ENCODE measurements at places on chromosomes 11 and 22.
A peak's percentile ranks its signal among the peaks of the same experiment; 100 is the strongest.

GRCh38 chr11:118791111-118791960 is at the start of gene DDX6:
TSS of gene DDX6 (minus strand) at chr11:118791164. CDS start at chr11:118786251, 4,913 bp downstream.
- peak; percentile 86 for DNase-seq

DNA sequence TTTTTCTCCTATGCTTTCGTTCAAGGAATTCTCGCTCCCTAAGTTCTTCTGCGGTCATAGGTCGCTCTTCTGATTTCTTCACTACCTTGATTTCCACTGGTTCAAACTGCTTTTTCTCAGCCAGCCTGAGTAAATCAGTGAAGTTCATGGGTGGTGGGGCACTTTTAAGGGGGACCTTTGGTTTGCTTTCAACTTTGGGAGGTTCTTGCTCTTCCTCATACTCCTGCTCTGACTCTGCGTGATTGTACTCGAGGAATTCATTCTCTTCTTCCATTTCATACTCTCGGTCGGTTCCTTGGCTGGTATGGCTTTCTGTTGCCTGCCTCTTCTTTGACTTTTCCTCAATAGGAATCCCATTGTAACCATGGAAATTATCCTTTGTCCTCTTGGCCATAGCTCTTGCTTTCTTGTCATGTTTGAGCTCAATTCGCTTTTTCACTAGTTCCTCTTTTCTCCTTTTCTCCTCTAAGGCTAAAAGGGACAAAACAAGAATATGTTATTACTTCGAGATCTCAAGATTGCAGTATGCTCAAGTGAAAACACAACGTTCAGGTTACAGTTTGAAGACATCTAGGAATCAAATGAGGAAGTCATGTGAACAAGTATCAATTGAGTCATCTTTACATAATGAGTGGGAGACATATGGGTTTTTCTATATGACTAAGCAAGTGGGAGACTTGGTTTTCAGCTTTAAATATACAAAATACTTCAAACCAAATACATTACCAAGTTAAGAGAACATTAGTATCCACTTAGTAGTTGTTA is 16.2 kb downstream of the MISFA start:
- DNase-seq: no peak

DNA sequence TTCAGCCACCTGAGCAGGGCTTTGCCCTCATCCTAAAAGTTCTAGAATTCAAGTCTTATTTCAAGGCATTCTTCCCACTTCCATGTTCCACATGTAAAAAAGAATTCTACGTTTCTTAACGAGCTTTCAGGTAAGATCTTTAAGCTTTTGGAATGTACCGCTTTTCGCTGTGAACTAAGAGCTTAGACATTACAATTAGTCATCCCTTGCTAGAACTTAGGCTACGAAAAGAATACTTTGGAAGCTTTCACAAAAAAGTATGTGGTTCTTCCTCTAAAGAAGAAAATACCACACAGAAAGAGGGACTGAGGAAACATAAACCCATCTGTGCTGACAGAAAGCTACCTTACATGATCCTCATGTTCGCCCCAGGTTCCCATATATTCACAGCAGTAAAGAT is 1.9 kb downstream of the NUMA1 start:
- no peak for DNase-seq

- DNase-seq: no peak
Observed at GRCh38 chr11:86072211-86072610, 3.3 kb upstream of the PICALM start.

DNA sequence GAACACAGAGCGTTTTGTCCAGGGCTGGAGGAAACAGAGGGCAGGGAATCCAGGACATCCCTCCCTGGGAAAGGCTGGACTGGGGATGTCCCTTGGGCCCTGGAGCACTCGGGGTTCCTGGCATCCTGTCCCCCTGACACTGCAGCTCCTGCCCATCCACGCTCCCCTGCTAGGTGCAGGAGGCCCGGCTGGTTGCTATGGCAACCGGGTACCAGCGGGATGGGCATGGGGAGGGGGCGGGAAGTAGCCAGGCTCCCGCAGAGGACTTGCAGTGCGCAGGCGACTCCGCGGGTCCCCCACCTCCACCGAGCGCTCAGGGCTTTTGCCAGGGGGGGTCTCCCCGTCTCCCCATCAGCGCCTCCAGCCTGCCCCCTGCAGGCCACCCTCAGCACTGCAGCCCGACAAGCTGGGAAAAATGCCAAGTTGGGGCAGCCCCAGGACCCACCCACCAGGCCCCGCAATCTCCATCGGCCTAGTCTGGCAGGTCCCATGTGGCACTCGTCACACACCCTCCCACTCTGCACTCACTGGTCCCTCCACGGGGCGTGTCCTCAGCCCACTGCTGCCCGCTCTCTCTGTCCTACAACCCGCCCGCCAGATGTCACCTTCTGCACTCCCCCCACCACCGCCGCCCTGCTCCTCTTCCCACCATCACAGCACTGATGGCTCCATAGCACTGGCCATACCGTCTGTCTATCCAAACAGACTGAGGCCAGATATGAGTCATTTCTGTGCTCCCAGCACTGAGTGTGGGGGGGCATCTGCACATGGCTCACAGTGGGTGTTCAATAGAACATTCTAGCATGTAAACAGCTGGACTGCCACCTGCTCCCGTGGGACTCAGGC is 31.5 kb downstream of the KIAA0930 start:
- DNase-seq: no peak

- no peak for DNase-seq
Observed at GRCh38 chr11:1479006-1479677, 7.4 kb downstream of the MOB2 start.

DNA sequence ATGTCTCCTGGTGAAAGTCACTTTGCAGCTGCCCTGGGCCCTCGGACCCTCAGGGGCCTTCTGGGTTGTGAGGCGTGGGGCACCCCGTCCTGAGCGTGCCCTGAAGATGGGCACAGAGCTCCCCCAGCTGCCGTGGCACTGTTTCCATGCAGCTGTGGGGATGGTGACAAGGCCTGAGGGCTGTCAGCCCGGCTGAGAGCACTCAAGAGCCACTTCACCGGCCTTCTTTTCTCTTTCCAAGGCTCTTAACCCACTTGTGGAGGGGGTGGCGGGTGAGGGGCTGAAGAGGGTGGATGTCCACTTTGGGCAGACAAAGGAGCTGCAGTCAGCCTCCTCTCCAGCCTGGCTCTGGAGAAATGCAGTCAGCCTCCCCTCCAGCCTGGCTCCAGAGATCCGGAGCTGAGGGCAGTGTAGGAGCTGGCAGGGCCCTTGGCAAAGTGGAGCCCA is 239.5 kb downstream of the ST3GAL4 start:
- no peak for DNase-seq

DNA sequence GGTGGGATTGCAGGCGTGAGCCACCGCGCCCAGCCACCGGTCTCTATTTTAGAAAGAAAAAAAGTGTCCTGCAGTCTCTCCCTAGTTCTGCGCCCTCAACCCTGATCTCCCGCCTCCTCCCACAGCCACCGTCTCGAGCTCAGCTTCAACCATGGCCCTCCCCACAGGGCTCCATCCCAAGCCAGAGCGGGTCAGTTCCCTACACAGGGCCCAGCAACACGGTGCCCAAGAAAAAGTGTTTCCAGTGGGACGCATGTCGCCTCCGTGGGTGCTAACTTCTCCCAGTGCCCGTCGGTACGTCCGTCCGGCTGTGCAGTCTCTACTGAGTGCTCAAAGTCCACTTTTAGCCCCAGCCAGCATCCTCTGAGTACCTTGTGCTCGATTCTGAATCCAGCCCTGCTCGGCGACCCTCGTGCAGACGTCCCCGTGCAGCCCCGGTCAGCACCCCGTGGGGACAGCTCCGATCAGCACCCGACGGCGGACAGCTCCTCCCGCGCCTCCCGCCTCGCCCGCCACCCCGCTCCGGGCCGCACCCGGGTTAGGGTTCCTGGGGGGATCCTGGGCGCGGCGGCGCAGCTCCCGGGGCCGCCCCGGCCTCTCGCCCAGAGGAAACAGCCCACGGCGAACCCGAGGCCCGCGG is 657 bp upstream of the MAPK8IP2 start:
- no peak for DNase-seq

DNA sequence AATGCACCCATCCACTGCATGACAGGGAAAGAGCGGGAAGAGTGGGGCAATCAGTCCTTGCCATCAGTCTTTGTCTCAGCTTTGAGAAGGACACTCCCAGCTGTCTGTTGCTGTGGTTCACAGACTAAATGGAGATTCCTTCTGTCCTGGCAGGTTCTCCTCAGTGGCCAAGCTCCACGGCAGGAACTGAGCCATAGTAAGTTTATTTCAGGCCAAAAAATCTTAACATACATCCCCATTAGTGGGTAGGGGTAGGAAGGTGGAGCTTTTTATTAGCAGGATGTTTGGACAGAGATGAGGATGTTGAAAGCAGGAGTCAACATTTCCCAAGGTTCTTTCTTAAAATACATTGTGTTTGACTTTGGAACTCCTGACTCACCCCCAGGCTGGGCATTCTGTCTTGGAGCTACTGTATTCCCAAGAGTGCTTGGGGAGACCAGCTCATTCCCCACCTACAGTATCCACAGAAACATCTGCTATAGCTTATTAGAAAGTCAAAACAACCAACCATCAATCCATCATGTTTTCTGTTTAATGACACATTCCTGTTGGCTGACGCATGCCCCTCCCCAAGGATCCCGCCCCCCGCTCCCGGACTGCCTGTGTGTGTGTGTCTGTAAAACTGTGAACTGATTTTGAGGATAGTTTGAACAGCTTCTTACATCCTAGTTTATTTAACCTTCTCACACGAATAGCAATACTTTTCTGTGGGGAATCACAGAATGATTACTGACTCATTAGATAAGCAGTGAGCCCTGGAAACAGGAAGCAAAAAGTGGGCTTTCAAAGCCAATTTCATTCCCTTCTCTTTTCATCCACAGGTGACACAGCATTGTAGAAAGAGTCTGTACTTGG is 109.5 kb downstream of the CCDC81 start:
- no peak for DNase-seq

GRCh38 chr11:114132944-114133394 is 73.5 kb downstream of the ZBTB16 start:
- no peak for DNase-seq

DNA sequence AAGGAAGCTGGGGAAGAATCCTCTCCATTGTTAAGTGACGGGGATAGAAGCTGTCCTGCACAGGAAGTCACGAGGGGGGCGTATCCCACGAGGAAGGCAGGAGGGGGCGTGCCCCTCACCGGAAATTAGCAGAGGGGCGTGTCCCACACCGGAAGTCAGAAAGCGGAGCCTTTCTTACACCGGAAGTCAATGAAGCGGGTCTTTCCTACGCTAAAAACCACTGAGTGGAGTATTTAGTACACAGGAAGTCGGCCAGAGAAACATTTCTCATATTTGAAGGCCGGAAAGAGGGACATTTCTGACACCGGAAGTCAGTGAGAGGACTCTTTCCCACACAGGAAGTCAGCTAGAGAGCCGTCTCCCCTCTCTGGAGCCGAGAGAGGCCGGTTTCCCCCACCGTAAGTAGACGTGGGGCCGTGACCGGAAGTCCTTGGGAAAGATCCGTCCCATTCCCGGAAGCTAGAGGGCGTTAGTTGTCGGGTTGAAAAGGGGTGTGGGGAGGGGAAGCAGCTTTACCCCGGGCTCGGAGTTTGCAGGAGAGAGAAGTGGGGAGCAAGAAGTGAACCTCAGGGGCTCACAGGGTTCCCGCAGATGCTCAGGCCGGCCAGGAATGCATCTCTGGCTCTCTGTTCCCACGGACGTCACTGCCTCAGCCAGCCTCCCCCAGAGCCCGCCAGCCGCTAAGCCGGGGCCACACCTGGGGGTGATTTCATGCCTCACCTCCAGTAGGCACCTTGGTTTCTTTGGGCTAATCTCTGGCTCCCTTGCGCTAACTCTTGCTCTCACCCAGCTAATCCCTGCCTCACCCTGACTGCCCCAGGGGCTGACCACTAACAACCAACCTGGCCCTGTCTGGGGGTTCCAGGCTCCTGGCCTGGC is 15.4 kb downstream of the MIAT start:
- peak; percentile 84 for DNase-seq

GRCh38 chr11:88104408-88104807 is 70.8 kb downstream of the RAB38 start:
- DNase-seq: no peak

- DNase-seq: no peak
Observed at GRCh38 chr11:133901999-133902398, 54.8 kb downstream of the IGSF9B start.

GRCh38 chr11:119316729-119317591 is at the start of gene MCAM:
TSS of gene MCAM (minus strand) at chr11:119317130. CDS start at chr11:119317101, 29 bp downstream.
- no peak for DNase-seq

DNA sequence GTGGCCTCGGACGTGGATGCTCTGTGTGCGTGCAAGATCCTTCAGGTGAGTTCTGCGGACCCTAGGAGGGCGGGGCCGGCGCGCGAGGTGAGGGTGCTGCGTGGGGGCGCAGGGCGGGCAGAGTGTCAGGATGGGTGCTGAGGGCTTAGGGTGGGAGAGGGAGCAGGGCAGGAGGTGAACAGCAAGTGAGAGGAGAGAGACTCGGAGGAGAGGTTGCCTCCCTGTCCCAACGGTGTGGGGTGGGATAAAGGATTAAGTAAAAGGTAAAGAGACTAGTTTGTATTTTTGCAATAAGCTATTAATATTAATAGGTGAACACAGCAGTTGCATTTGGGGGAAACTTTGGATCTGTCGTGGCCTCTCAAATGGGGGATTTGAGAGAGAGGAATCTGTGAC is 451 bp downstream of the CDC45 start:
- DNase-seq: no peak

DNA sequence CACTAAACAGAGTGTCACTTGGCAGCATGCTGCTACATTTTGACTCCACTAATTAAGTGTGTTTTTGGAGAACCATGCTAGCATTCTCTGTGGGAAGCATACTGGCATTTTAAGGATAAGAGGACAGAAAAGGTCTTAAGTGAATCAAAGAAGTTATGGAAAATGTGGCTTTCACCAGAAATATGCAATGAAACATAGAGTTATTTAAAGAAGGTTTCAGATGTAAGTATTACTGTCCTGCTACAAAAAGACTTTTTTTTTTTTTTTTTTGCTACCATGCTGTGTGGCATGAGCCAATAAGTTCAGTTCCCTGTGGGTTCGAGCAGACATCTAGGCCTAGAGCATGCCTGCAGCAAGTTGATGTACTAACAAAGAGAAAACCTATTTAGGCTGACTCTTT is 187.6 kb downstream of the MSANTD4 start:
- DNase-seq: no peak

- no peak for DNase-seq
Observed at GRCh38 chr11:79678780-79679452, 238.1 kb upstream of the TENM4 start.

DNA sequence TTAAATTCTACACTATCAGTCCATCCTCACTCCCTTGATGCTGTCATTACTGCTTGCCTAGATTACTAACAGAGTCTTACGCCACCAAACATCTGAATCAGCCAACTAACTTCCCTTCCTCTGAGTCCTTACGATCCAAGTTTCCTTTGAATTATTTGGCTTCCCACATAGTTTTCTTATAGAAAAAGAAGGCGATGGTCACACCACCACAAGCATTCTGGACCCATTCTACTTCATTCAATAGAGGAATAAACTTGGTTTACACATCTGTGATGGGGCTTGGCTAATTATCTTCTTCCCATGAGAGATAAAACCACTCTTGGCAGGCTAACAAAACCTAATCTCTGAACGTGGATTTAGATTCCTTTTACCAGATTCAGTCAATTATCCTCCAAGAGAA is 35.0 kb downstream of the INTS4 start:
- no peak for DNase-seq
